ENCODE measurements at places on chromosomes 13 and 19.

DNA sequence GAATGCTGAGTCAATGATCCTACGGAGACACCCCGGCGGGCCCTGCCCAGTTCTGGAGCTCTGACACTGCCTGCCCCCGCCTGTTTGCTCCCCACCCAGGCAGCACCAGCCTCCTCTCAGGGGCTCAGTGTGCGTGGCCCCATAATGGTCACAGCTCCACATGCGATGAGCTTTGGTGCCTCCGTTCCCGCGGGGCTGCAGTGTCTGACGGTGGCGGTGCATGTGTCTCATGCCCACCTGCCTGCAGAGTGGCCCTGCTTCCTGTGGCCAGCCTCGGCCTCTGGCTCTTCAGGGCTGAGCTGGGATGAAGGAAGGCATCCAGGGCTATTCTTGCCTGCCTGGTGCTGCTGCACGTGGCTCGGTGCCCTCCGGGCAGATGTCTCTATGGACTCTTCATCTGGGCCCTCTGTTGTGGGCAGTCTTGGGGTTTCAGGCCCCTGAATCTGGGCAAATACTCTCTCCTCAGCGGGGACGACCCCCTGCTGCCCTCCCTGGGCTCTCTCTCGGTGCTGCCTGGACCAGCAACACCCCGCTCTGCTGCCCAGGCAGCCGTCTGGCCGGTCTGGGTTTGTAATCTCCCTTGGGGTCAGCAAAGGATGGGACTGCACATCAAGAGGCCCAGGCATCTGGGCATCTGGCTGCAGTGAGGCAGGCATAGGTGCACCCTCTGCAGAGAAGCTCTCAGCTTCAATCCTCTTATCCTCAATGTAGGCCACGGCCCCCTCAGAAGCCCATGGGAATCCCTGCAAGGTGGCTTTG, 19.3 kb upstream of the TMEM255B start:
- DNase-seq, result no peak

DNA sequence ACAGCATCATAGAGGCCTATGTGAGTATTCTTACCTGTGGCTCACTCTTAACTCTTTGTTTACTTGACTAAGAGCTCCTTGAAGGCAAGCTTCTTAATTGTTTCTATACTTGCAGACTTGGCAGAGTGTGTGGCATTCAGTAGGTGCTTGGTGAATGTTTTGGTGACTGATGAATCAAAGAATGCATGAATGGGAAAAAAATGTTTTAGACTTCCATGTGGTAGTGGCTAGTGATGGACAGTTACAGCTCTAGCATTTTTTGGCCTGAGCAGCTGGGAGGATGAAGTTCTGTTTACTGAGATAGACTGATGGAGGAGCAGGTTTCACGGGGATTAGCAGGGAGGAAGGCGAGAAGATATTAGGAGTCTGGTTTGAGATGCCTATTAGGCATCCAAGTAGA, 13.6 kb downstream of the HAS1 start:
- DNase-seq, result no peak

GRCh38 chr13:98297051-98297450, 120.0 kb upstream of the RNF113B start:
- no peak for DNase-seq

- no peak for DNase-seq
Measured at GRCh38 chr13:25178070-25178469, 6.0 kb upstream of the AMER2 start.

DNA sequence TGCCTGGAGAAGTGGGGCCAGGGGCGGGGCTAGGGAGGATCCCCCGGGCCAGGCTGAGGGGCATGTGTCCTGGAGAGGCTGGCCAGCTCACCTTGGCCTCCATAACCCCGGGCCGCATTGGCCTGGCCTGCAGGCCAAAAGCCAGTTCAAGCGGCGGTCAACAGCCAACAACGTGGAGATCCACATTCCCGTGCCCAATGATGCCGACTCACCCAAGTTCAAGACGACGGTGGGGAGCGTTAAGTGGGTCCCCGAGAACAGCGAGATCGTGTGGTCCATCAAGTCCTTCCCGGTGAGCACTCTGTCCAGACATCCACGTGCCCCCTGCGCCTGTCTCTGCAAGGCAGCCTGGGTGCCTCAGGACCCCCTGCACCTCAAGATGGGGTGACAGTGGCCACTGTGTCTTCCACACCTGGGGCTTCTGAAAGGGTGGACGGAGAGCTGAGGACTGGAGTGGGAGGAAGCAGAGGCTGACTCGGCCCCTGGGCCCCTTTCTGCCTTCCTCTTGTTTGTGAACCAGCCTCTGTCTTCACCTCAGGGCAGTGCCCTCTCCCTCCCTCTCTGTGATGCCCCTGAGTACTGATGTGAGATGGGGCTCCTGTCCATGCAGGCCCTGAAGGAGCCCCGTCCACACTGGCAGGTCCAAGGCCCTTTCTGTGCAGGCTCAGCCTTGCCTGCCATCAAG, 31.1 kb downstream of the AP1M1 start:
- DNase-seq, result no peak

DNA sequence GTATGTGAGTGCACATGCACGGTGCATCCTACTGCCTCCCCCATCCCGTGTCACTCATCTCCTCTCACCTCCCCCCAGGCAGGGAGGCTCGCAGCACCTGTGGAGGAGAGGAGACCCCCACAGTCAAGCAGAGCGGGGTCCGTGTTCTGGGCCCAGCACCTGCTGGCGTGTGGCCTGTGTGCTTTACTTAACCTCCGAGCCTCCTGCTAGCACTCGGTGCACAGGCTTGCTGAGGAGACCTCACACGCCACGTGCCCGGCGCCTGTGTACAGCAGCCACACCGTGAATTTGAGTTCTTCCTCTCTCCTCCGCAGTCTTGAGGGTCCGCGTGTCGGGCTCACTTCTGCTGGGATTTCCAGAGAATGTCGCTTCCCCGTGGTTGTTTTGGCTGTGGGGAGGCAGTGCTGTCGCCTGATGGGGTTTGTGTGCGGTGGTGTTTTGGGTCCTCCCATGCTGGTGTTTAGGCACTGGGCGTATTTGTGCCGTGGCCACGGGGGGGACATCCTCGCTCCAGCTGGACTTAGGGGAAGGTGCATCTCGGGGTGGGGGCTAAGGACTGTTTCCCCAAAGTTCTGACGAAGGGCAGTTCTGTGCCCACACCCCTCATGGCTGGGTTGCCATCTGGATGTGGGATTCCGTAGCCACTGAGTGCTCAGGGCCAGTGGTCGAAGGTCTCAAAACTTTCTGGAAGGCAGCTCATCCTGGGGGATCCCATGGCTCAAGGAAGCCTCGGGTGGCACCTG, 34.8 kb upstream of the TMEM255B start:
- no peak for DNase-seq

- DNase-seq, result no peak
Measured at GRCh38 chr13:87052731-87053130, 618.4 kb upstream of the SLITRK5 start.

GRCh38 chr13:113179374-113180230, 21.2 kb downstream of the PROZ start:
- DNase-seq, result peak; percentile 53

DNA sequence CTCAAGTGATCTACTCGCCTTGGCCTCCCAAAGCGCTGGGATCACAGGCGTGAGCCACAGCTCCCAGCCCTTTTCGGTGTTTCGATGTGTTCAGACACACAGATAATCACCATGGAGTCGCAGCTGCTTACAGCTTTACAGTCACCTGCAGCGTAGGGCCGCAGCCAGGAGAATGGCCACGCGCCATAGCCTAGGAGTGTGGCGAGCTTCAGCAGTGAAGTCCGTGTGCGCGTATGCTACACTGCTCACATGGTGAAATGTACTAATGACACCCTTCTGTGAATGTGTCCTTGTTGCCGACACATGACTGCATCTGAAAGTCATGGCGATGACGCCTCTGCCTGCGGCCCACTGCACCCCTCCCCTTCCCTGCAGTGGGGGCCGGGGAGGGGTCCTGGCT, 23.6 kb downstream of the AP3D1 start:
- no peak for DNase-seq

DNA sequence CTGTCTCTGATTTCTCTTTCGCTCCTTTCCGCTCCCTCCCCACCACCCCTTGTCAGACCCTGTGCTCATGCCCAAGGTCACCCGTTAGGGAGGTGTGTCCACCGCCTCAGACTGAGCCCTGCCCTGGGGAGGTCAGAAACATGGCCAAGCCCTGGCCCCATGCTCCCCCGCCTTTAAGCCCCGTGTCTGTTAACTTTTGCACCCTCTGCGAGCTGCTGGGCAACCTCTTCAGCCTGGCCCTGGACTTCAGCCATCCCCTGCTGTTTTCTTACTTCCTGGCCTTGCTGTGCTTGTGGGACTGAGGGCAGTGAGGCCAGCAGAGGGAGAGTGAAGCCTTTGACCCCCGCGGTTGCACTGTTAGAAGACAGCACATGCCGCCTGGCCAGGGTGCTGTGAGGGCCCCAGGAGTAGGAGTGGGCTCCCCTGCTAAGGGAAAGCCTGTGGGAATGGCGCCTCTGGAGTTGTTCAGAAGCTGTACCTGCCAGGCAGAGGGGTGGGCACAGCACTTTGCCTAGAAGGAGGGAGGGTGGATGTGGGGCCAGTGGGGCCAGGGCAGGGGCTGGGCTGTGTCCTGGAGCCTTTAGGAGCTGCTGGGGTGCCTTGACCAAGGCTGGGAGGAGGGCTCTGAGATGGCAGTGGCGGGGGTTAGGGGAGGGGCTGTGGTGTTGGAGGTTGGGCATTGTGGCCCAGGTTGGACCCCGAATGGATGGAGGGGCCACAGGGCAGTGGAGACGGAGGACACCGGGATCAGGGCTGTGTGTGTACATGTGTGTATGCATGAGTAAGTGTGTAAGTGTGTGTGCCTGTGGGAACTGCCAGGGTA, 7.9 kb downstream of the UPF1 start:
- no peak for DNase-seq

GRCh38 chr19:46739290-46739771, 6.5 kb upstream of the FKRP start:
- peak; percentile 89 for DNase-seq

GRCh38 chr13:89925107-89925506, 1422.4 kb upstream of the MIR17HG start:
- DNase-seq, result peak; percentile 19

- DNase-seq, result peak; percentile 50
Measured at GRCh38 chr19:3801412-3802096, 15.4 kb upstream of the MATK start.

- DNase-seq, result no peak
Measured at GRCh38 chr19:48638831-48639381, 1.7 kb upstream of the DBP start.

- DNase-seq, result peak; percentile 80
Measured at GRCh38 chr13:22102271-22102670, 431.4 kb downstream of the FGF9 start.

DNA sequence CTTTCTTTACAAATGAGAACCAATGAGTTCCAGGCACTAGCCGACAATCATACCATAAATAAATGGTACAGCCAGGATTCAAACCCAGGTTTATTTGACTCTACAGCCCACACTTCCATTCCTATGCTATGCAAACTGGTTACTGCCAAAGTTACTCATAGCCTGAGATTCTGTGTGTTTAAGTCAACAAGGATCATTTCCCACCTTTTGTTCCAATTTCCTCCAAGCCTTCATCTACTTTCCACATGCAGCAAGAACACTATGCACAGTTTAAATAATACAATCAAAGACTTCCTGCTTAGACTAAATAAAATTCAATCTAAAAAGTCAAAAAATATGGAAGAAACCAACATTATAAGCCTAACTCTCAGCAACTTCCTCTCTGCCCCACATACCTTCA, 59.2 kb upstream of the KLF12 start:
- no peak for DNase-seq

GRCh38 chr13:26051657-26052311, at the start of gene SHISA2:
Gene SHISA2 (minus strand): TSS chr13:26052016. CDS start chr13:26050975, 1,041 bp downstream.
- DNase-seq, result peak; percentile 84

DNA sequence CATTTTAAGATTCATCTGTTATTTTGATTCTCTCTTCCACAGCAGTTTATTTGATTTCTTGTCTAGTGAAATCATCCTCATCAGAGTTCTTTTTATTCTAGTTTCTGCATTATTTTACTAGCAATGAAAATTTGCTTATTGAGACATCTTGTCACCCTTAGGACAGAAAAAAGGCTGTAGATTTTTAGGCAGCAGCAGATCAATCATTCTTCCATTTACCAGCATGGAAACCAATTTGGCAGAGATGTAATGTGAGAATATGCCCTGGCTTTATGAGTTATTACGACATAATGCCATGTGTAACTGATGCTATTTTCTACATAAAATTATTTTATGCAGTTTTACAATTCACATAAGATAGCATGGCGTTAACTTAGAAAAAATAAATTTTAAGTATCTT, 688.6 kb upstream of the SLC10A2 start:
- DNase-seq, result no peak

DNA sequence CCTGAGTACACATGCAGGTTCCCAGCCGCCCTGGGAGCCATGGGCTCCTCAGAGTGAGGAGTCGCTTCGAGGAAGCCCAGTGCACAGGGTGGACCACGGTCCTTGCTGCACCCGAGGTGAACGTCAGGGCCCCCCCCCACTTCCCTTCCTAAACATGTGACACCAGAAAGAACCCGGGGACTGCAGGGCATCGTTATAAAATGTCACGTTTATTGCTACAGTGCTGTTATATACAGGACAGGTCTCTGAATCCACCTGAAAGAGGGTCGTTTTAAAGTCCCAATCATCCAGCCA, 3.8 kb upstream of the UQCR11 start:
- DNase-seq, result no peak

All from lung (tissue), 17 donors.